ENCODE measurements at places on chromosomes 11 and 22.

DNA sequence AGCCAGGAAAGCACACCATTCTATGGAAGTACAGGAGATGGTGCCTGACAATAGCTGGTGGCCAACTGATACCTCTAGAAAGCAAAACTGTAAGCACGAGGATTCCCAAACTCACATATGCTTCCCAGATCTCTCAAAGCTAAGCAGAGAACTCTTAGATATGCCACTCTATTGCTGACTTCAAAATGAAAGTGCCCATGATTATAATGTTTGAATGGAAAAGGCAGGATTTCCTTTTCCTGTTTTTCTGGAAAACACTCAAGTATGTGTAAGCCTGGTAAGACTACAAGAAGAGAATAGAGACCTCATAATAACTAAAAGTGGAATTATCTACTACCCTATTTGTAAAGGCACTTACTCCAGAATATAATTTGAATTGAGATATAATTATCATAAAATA, 2.6 kb upstream of the CARD18 start:
- DNase-seq: no peak

- no peak for DNase-seq
These were observed at the start of gene STK33 for GRCh38 chr11:8593935-8594909. STK33 (minus strand) TSS chr11:8594228; CDS start chr11:8474905, 119,323 bp downstream.

DNA sequence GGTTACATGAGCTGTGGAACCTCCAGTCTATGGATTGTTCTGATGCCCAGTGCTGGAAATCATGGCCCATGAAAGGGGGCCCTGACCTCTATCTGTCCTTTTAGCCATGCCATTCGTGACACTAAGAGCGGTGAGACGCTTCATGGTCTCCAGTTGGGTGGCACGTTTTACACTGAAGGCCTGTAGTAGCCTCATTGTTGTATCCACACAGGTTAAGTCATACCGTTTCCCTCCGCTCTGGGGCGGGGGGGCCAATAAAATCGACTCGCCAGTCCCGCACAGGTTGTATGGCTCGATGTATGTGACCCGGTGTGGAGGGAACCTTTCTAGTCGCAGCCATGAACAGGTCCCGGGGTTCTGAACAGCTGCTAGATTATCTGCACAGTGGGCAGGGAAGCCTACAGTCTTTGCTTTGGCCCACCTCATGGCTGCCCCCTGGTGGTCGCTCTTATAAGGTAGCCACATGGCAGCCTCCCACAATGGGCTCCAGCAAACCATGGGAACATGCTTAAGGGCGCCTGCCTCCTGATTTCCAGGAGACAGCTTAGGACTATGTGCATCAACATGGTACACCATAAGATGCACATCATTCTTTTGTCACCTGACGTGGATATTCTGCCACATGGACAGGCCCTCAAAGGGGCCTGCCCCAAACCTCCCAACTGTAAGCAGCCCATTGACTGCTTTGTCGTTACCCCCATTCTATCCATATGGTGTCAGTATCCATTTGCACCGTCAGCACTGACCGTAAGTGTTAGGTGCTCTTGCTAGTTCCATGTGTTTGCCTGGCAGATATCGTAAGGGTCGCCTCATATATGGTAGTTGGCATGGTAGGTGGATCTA, 19.7 kb upstream of the APOL3 start:
- DNase-seq: peak; percentile 77

DNA sequence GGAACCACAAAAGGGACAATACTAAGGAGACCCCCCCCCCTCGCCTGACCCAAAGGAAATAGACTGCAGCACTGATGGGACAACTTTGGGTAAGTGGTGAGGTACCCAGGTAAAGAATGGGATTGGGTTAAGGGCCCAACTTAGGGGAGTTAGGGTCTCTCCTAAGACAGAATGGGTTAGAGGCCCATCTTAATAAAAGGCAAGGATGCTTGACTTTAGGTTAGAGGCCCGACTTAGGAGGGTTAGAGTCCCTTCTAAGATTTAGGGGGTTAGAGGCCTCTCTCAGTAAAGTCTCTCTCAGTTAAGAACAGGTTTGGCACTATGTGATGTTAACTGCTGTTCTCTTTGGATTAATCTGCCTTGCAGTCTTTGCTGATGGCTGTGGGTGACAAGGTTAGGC, 41.0 kb upstream of the DBX1 start:
- DNase-seq: no peak

- no peak for DNase-seq
These were observed 492.1 kb upstream of the CADM1 start for GRCh38 chr11:115996125-115996807.
